ENCODE measurements at places on chromosomes 12 and 14.

GRCh38 chr14:71799841-71800240, 132.4 kb upstream of the RGS6 start:
- DNase-seq, result no peak

DNA sequence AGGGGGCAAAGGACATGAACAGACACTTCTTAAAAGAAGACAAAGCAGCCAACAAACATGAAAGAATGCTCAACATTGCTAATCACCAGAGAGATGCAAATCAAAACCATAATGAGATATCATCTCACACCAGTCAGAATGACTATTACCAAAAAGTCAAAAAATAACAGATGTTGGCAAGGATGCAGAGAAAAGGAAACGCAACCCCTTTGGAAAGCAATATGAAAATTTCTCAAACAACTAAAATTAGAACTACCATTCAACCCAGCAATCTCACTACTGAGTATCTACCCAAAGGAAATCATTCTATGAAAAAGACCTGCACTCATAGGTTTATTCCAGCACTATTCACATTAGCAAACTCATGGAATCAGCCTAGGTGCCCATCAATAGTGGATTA, 25.6 kb downstream of the MDM1 start:
- no peak for DNase-seq

DNA sequence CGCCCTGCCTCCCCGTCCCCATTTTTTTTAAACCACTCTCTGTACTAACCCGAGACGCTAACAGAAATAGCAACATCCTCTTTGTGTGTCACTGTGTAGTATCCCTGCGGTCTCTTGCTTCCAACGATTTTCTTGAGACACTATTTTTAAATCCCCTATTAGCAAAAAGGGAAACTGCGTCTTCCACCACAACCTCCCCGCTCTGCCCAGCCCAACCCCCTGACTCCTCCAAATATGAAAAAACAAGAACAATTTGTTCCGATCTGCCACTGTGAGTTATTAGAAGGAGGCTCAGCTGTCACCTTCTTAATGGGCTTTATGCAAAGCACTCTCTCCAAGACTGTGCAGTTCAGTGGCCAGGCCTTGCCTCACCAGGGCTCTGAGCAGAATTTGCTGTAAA, 76.3 kb downstream of the MAP1LC3B2 start:
- no peak for DNase-seq

DNA sequence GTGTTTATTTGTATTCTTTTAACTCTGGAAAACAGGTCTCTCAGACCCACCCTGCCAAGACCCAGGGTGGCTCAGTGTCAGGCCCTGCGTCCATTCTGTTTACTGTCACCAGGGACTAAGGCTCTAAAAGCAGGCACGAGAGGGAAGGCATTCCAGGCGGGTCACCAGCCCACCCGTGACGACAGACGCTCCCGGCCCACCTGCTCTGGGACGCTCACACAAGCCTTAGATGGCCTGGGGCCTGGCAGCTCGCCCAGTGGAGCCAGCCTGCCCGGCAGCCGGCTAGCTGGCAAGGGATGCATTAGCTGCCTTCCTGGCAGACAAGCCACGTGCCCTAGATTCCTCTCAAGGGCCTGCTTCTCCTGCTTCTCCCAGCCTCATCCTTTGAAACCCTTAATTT, 9.2 kb upstream of the NUAK1 start:
- no peak for DNase-seq

DNA sequence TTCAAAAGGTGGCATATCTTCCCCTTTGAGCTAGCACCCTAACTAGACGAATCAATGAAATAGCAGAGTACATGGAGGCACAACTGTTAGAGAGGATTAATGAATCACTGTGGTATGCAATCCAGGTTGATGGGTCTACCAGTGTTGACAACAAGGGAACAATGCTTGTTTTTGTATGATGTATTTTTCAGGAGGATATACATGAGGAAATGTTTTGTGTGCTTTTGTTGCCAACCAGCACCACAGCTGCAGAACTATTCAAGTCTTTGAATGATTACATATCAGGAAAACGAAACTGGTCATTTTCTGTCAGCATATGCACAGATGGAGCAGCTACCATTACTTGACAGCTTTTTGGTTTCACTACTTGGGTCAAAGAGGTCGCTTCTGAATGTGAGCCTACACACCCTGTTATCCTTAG, 142.6 kb downstream of the GPHN start:
- no peak for DNase-seq

DNA sequence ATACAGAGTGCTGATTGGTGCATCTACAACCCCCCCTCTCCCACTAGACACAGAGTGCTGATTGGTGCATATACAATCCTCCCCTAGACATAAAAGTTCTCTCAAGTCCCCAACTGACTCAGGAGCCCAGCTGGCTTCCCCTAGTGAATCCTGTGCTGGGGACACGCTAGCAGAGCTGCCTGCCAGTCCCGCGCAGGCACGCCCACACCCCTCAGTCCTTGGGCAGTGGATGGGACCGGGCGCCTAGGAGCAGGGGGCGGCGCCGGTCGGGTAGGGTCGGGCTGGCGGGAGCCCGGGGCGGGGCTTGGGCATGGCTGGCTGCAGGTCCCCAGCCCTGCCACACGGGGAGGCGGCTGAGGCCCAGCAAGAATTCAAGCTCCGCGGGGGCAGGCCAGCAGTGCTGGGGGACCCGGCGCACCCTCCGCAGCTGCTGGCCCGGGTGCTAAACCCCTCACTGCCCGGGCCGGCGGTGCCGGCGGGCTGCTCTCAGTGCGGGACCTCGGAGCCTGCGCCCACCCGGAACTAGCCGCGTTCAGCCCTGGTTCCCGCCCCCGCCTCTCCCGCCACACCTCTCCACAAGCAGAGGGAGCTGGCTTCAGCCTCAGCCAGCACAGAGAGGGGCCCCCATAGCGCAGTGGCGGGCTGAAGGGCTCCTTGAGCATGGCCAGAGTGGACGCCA, 64.3 kb upstream of the DDHD1 start:
- DNase-seq, result no peak

DNA sequence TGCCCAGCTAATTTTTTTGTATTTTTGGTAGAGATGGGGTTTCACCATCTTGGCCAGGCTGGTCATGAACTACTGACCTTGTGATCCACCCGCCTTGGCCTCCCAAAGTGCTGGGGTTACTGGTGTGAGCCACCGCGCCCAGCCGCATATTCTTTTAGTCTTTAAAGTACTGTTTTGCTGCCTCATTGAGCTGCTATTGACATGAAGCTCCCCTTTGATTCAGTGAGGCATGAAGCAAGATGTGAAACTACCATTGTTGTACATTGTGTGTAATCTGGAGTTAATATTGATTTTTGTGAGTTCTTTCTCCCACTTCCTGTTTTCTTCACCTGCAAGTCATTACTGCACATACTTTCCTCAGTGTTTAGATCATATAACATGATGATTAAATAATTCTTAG, 80.8 kb downstream of the MNAT1 start:
- no peak for DNase-seq

- peak; percentile 40 for DNase-seq
Measured at GRCh38 chr14:75315144-75315543, 36.5 kb downstream of the FOS start.

- DNase-seq, result no peak
Measured at GRCh38 chr12:89597210-89597609, 71.4 kb upstream of the POC1B start.

GRCh38 chr12:79983492-79983891, 48.6 kb upstream of the PPP1R12A start:
- no peak for DNase-seq

- DNase-seq, result no peak
Measured at GRCh38 chr14:104601786-104602185, 2.8 kb downstream of the TMEM179 start.

DNA sequence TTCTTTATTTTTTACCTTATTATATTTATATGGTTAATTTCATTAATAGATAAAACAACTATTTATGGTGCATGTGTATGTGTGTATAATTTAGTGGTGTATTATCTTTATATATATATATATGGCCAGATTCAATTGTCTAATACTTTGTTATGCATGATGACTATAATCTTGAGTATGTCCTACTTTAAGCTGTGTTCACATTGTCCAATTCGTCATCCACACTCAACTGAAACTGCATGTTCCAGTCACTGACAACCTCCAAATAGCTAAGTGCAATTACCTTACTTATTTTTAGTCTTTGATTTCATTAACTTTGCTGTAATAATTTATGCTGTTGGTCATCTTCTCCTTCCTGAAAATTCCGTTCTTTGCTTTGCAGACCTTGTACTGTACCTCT, 306.5 kb upstream of the TMTC1 start:
- no peak for DNase-seq

GRCh38 chr12:19894050-19894449, 454.8 kb downstream of the AEBP2 start:
- no peak for DNase-seq

GRCh38 chr12:53701518-53702264, 25.6 kb downstream of the CALCOCO1 start:
- DNase-seq, result no peak

DNA sequence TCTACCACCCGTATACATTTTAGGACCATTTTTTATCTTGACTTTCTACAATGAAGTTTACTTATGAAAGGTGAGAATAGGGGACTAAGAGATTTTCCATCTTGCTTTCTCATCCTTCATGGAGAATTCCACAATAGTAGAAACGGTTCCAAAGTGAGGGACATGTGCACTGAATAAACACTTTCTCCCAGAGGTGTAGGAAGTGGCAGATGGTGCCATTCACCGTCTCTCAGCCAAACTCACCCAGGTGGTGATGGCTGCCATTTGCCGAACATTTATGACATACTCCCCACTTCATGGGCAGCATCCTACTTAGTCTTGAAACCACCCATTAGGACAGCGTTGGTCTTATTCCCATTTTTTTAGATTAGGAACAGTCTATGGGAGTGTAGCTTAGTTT, 540.5 kb downstream of the DIO2 start:
- DNase-seq, result no peak

- no peak for DNase-seq
Measured at GRCh38 chr12:58081488-58081887, 140.1 kb downstream of the ATP23 start.

- DNase-seq, result no peak
Measured at GRCh38 chr14:28770630-28771029, 4.0 kb downstream of the FOXG1 start.

- DNase-seq, result no peak
Measured at GRCh38 chr12:6041891-6042290, 82.6 kb downstream of the VWF start.

GRCh38 chr12:1799882-1800400, 20.4 kb upstream of the LRTM2 start:
- no peak for DNase-seq

DNA sequence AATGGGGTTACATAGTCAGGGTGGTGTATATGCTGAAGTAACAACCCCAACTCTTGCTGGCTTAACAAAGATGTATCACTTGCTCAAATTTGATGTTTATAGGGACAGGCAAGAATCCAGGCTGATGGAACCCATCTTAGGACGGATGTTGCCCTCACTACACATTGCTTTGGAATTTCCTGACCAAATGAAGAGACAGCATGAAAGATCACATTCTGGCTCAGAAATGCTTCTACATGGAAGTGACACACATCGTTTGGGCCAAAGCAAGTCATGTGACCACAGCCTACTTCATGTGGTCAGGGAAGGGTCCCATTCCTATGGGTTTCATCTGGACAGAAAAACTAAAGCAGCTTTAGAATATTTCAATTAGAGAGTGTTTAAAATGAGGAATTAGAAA, 345.8 kb downstream of the TMEM132D start:
- no peak for DNase-seq

- no peak for DNase-seq
Measured at GRCh38 chr12:50678650-50679365, 85.1 kb upstream of the ATF1 start.

- DNase-seq, result no peak
Measured at GRCh38 chr12:27206801-27207502, 37.1 kb upstream of the STK38L start.

GRCh38 chr14:79706382-79706781, 504.9 kb downstream of the DIO2 start:
- DNase-seq, result no peak

DNA sequence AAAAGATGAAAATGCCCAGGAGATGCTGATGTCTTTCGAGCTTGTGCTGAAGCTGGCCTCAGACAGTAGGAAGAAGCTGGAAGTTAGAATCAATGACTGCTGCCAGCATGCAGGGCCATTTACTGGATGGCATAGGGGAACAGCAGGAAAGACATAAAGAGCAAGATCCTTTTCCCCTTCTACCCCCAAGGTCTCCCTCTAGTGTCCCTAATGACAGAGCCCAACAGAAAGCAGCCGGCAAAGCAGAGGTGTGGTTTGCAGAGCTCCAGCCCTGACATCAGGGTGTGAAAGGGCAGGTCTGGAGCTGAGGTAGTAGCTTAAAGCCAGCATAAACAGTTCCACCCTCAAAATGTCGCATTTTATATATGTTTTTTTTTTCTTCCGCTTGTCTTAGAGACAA, 1560.7 kb upstream of the TMEM132C start:
- no peak for DNase-seq

GRCh38 chr12:26177283-26177682, 18.1 kb upstream of the SSPN start:
- no peak for DNase-seq

GRCh38 chr14:85625925-85626585, 96.1 kb downstream of the FLRT2 start:
- no peak for DNase-seq

DNA sequence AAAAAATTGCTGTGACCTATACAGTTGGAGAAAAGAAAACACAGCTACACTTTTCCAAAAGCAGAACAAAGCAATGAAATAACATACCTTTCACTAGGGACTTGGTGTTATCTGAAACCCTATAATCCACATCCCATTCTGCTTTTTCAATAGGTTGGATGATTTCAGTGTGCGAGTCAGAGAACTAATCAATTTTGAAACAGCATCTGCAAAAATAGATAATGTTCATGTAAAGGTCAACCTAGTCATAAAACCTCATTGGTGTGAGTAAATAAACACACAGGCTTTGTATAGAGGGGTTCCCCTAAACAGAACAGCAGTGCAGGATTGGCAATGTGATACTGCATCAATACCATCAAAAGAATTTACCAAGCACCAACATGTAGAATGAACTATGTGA, 173.0 kb upstream of the G2E3 start:
- DNase-seq, result peak; percentile 19

- no peak for DNase-seq
Measured at GRCh38 chr12:119340578-119340977, 6.0 kb downstream of the CCDC60 start.

DNA sequence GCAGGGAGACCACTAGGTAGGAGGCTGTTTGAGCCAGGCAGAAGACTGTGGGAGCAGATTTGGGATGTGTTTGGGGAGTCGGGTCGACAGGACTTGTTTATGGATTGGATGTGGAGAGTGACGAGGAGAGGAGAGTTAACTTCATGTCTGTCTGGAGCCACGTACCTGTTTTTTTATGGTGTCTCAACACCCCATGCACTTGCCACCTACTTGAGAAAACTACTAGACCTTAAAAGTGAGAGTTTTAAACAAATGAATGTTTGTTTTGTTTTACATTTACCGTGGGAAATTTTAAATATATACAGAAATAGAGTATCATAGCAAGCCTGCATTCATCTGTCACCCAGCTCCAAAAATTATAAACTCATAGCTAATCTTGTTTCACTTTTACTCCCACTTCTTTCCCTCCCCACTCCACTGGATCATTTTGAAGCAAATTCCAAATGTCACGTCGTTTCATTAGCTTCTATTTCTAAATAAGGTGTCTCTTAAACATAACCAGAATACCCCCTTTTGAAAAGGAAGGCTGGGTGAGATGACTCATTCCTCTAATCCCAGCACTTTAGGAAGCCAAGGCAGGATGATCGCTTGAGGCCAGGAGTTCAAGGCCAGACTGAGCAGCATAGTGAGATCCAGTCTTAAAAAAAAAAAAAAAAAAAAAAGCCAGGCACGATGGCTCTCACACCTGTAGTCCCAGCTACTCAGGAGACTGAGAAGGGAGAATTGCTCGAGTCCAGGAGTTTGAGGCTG, 136.2 kb downstream of the ANO6 start:
- DNase-seq, result no peak

All from NCI-H2081 treated with DMSO at 0.1 percent for 48 hours (cell line).